ENCODE measurements at places on chromosomes 3 and 15.

GRCh38 chr3:195251336-195252065, 19.5 kb downstream of the XXYLT1 start:
- no peak for DNase-seq

DNA sequence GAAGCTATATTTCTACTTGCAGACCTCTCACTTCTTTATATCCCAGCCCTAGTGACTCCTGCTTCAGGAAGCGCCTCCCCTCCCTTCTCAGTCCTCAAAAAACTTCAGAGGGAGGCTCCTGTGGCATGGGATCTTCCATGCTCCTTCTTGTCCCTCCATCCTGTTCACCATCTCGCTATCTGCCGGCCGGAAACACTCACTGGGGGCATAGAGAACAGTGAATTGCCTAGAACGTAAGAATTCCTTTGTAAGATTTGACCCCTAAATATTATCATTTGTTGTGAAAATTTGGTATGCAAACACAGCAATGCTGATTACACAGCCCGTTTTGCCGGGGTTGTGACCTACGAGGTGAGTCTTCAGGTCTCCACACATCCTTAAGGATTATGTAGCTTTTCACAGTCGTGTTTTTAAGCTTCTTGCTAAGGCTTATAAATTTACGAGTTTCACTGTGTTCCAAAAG, 218.7 kb upstream of the ATP10A start:
- peak; percentile 39 for DNase-seq

GRCh38 chr3:95408464-95408862, 1345.6 kb downstream of the NSUN3 start:
- no peak for DNase-seq

GRCh38 chr3:72105306-72105705, 320.4 kb upstream of the PROK2 start:
- DNase-seq = peak; percentile 21

- no peak for DNase-seq
These were observed 80.6 kb downstream of the MYO9A start for GRCh38 chr15:72037321-72037720.

DNA sequence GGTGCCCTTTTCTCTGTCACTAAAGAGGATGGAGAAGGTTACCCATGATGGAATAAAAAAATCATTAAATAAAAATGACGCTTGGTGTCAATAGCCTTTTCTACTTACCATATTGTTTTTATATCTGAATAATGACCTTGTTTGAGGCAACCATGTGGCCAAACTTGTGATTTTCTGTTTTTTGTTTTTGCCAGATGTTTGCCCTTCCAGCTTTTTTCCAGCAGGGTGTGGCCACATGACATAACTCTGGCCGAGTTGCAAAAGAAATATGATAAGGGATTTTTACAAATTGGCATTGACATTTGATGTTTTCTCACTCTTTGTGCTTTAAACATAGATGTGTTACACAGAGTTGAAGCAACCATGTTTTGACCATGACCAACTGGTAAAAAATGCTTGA, 39.7 kb upstream of the EPHA3 start:
- DNase-seq = no peak

GRCh38 chr3:139772539-139773500, 95.0 kb upstream of the NMNAT3 start:
- peak; percentile 67 for DNase-seq

DNA sequence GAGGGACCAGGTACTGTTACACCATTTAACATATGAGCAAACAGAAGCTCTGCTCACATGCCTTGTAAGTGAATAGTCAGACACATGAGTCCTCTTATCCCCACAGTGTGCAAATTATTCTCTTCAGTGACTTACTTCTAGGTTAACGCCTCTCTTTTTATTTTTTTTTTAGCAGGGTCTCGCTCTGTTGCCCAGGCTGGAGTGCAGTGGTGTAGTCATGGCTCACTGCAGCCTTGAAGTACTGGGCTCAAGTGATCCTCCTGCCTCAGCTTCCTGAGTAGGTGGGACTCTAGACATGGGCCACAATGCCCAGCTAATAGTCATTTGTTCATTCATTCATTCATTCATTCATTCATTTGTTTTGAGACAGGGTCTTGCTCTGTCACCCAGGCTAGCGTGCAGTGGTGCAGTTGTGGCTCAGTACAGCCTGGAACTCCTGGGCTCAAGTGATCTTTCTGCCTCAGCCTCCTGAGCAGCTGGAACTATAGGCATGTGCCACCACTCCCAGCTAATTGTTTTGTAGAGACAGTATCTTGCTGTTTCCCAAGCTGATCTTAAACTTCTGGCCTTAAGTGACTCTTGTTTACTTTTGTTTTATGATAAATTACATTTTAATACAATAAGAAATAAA, 94.7 kb downstream of the LRRC28 start:
- DNase-seq = no peak

DNA sequence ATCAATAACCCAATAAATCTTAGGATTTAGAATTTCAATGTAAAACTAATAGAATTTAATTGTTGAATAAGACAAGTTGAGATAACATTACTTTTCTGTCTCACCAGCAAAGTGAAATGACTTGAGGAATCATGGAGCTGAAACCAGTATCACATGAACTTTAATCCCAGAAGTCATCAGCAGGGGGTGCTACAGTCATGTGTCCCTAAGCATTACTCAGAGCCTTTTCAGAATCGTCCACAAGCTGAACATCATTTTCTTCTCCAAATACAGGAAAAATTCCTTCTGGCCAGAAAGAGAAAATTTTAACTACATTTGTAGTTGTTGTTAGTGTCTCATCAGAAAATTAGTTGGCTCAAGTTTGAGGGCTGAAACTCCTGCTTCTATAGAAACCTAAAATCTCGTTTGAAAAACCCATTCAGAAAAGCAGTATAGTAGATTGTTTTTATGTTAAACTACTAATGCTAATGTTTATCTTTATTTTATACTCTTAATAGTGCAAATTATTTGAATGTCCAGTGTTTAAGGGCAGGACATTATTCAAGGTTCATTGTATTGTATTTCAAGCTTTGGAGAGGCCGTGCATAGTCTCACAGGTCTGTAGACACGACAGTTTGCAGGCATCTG, 384.1 kb downstream of the PLOD2 start:
- DNase-seq = peak; percentile 21

DNA sequence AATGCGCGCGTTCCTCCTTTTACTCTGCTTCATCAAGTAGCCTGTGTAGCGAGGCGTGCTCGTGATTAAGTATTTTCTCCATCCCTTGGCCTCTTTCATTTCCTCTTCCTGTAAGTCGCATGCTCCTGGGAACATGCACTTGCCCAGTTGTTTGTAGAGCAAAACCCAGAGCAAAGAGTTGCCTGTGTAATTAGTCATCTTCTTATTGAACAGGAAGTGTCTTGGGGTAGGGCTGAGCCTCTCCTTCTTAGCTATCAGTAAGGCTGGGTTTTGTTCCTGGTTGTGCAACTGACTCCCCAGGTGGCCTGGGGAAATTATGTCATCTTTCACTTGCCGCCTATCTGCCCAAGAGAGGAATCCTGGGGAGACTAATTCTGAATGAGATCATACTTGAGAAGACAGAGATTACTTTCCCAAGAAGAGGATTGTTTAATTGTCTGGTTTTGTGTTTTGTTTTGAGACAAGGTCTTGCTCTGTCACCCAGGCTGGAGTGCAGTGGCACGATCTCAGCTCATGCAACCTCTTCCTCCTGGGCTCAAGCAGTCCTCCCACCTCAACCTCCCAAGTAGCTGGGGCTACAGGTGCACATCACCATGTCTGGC, 14.9 kb downstream of the LIPH start:
- DNase-seq = peak; percentile 86

GRCh38 chr15:69117431-69117871, 43.0 kb upstream of the GLCE start:
- no peak for DNase-seq

DNA sequence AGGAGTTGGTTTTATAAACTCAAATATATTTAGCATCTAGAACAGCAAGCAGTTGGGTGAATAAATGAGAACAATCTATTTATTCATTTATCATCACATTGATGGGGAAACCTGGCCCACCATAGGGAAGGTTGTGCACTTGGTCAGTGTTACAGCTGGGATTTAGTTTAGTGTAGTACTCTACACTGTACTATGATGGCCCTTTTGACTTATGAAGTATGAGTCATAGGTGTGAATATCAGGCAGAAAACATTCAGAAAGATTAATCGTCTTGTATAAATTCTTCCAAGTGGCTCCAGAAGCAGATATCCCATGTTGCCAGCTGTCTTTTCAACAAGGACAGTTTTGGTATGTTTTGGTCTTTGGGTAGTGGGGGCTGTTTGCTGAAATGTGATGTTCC, 38.0 kb downstream of the BBS4 start:
- no peak for DNase-seq

DNA sequence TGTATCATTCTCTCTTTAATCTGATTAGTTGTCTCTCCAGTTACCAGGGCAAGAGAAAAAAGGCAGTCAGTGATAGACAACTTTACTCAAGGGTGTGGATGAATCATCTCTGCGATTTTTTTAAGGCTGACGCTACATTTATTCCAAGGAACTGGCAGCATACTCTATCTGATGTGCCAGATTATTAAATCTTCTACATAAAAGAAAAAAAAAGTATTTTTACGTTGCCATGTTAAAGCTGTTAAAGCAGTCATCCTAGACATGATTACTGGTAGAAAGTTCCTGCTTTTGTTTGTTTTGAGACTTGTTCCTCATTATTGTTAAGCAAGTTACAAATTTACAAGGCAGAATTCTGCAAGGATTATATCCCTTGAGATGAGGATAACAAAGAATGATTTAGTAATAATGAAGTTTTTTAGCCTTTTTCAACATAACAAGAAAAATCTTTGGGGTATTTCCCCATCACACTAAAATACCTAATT, 121.7 kb downstream of the CBLB start:
- peak; percentile 10 for DNase-seq
